ENCODE measurements at places on chromosomes 4 and X. TPM values are rescaled to one million over a fixed set of nuclear protein-coding genes. Genes with fewer than 3 reads are reported as not detected.

CDS1 gene
- total RNA-seq, result 0.48 TPM

- DNase-seq, result no peak
These were observed 1962.4 kb upstream of the TENM3 start for GRCh38 chr4:180280726-180281297.

- DNase-seq, result no peak
These were observed 20.7 kb upstream of the RNF150 start for GRCh38 chr4:141153751-141154510.

- DNase-seq, result no peak
These were observed 71.2 kb downstream of the DCTD start for GRCh38 chr4:182846036-182846435.

- no peak for DNase-seq
These were observed 13.6 kb downstream of the SMIM10L2A start for GRCh38 chrX:135435139-135435922.
